ENCODE measurements at places on chromosomes 6 and 20.

DNA sequence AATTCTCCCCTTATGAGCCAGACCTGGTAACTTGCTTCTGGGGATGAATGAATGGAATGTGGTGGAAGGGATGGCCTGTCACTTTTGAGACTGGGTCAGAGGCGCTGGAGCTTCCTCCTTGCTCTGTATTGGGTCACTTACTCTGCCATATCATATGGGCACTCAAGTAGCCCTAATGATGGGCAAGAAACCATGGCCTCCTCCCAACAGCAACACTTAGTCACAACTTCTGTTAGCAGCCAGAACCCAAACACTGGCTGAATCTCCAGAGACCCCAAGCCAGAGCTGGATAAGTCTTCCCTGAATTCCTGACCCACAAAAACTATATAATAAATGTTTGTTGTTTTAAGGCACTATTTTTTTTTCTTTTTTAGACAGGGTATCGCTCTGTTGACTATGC lies 5.5 kb downstream of the E2F1 start:
- DNase-seq: no peak

DNA sequence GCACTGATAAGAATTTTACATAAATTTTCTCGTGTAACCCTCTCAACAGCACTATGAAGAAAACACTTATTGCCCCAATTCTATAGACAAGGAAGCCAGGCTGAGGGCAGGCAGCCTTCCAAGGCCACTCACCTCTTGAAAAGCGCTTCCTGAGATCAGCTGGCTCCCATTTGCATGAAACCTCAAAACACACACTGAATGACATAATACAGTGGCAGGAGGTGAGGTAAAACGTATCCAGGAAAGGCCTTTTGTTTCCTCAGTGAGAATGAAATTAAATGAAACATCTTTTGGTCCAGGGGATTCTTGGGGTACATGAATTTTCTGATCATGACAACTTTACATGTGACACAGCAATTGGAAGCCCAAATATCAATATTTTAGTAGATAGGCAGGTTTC lies 112.5 kb downstream of the WDR27 start:
- no peak for DNase-seq

DNA sequence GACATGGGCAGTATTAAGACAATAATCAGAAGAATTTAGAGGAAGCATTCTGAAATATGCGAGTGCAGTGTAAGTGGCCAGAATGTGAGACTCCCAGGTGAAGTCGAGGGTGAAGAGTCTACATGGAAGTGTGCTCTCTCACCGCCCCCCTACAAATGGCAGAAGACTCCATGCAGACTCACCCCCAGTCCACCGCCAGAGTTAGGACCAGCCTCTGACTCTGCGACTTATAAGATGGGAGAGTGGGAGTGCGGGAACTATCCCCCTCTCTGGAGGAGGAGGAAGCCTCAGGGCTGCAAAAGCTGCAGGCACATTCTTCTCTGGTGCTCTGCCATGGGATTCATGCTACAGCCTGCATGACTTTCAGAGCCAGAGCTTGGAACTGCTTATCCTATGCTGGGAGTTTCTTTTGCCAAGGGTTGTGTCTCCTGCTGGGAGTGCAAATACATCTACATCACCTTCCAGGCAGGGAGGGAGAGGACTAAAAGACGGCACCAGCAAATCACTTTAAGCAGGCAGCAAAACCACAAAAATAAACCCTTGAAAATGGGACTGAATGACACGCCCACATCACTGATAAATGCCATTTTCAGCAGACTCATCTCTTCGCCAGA lies 206.7 kb upstream of the SULF2 start:
- DNase-seq: no peak

- DNase-seq: no peak
Observed at GRCh38 chr6:84770521-84770920, 6.1 kb upstream of the TBX18 start.

DNA sequence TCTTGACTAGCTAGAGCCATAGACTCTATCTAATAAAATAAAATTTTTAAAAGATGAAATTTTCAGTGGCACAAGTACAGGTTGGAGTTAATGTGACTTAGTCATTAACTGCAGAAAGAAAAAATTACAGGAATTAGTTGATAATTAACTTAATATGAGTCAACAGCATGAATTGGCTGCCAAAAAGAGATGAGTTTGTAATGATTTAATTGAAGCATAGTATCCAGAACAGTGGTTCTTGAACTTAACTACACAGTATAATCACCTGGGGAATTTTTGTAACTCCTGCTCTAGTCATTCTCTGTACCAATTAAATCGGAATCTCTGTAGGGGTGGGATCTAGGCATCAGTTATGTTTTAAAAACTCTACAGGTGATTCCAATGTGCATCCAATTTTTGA lies 46.3 kb upstream of the HMGN3 start:
- DNase-seq: no peak

- no peak for DNase-seq
Observed at GRCh38 chr6:51213811-51214210, 395.1 kb downstream of the TFAP2B start.

GRCh38 chr20:8860011-8860495 lies 208.8 kb upstream of the PLCB4 start:
- DNase-seq: no peak

DNA sequence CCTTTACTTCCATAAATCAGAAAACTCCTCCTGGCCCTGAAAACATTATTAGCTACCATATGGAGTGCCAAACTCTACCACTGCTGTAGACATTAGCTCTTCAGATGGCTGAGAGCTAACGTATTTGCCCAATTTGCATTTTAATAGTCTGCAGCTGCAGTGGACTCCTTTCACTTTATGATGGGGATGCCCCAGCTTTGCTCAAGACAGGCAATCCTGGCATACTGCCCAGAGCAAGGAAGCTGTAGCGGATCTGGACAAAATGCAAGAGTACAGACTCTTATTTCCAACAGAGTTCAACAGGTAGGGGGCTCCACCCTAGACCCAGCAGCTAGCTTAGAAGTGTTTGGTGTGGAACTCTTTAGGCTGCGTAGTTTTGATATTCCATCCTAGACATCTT lies 246.7 kb downstream of the FOXC1 start:
- peak; percentile 43 for DNase-seq

Data from omental fat pad (tissue), 4 donors.